ENCODE measurements at places on chromosomes 11 and 22.
A peak's percentile ranks its signal among the peaks of the same experiment; 100 is the strongest.

DNA sequence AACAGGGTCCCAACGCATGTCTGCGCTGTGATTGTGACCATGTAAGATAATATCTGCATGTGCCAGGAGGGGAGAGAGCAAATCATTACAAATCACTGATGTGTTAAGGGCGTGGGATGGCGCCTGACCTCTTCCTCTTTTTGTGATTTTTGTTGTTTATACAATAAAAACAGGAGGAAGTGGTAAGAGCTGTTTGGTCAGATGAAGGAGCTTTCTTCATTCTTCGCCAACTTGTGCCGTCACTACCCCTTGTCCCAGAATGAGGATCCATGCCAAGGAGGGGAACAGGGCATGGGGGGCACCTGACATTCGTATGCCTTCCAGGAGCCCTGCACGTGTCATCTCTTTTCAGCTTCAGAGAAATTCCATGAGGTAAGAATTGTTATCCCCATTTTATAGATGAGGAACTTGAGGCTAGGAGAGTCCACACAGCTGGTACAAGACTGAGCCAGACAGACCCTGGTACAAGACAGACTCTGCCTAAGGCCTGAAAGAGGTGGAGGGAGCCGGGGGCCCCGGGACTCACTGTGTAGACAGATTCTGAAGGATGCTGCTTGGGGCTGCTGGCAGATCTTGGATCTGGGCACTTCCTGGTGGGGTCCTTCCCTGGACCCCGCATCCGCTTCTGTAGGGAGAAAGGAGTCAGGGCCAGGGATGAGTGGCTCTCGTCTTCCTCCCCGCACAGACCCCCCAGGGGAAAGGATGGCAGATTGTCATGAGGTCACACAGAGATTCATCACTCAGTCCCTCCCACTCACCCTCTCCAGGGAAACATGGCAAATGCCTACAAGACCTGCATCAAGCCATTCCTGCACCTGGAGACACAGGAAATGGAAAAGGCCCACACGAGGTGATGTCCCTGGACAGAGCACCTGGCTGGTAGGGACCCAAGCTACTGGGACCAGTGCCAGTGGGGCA lies 34.6 kb downstream of the NFAM1 start:
- no peak for DNase-seq

DNA sequence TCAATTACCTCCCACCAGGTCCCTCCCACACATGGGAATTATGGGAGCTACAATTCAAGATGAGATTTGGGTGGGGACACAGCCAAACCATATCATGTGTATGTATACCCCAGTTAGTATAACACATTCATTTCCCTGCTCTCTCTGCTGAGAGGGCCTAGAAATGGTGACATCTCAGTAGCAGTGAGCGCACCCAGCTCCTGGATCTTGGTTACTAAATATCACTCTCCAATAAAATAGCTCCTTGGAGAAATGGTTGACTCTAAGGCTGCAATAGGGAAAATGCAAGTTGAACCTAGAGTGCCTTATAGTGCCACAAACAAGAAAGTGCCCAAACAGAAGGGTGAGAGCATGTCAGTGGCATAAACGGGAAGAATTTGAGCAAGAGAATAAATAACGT lies 59.6 kb downstream of the ARHGEF12 start:
- DNase-seq, result no peak

DNA sequence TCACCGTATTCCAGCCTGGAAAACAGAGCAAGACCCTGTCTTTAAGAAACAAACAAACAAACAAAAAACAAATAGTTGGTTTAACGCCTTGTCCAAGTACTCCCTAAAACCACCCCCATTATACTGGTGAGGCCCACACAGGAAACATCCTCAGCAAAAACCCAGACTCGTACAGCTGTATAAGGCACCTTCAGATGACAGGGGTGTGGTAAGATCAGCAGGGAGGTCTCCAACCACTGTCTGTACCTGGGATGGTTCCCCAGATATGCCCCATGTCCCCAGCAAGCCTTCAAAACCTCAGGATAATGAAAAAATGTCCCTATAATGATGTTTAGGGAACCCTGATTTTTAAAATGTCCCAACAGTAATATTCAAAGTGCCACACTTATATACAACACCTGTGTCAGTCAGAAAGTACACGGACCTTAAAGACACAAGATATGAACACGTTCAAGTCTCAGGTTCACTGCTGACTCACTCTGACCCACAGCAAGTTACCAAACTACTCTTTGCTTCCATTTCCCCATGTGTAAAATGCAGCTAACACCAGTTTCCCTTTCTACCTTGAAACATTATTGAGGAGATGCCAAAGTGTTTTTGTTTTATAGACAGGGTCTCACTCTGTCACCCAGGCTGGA lies 9.3 kb downstream of the SF3A1 start:
- no peak for DNase-seq

DNA sequence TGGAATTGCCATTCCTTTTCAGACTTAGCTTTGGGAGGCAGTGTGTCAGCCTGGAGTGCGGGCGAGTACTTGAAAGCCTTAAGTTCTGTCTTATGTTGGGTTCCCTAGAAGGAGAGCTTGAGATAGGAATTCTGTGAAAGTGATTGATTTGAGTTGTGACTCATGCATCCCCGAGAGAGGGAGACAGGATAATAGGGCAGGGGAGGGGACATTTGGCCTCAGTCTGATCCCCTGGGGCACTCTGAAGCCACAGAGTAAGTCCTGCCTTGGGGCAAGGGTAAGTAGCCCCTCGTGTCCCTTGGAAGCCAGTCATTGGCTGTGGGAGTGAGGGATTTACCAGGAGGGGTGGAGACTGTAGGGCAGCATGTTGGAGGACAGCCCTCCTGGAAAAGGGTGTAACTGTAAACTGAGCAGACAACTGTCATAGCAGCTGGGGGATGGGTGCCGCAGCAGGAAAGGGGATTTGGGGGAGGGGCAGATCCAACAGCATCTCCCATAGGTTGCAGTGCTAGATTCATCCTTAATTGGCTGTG lies 44.0 kb downstream of the KIAA1671 start:
- DNase-seq, result peak; percentile 45

- no peak for DNase-seq
These were observed 1.6 kb downstream of the CBX7 start for GRCh38 chr22:39150848-39151215.

GRCh38 chr11:25910086-25910485 lies 421.8 kb upstream of the ANO3 start:
- DNase-seq, result no peak

DNA sequence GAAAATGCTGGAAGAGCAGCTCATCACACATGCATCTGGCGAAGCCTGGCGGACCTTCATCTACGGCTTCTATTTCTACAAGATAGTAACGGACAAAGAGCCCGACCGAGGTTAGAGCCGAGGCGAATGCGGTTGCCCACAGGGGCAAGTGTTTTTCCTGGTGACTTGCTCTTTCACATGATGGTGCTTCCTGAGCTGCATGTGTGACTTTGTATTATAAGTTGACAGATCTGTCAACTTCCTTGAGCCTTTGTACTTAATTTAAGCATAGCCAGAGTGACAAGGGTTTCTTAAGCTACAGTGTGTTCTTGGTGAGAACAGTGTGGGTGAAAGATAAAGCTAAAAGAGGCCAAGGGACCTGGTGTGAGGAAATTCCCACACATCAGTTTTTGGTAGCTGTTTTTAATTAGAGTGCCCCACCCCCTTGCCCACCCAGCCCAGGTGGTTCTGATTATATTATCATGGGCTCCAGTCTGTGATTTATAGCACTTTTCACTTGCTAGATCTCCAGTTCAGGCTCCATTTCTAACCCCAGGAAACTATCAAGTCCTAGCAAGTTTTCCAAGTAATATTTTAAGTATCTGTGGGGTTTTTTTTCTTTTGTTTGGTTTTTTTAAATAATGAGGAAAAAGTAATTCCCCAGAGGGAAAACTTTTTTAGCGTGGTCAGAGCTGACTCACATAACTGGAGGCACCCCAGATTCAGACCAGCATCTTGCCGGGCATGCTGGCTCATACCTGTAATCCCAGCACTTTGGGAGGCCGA lies 68.0 kb upstream of the YWHAH start:
- no peak for DNase-seq

GRCh38 chr11:115065830-115066664 lies 387.7 kb downstream of the NXPE2 start:
- DNase-seq, result no peak

DNA sequence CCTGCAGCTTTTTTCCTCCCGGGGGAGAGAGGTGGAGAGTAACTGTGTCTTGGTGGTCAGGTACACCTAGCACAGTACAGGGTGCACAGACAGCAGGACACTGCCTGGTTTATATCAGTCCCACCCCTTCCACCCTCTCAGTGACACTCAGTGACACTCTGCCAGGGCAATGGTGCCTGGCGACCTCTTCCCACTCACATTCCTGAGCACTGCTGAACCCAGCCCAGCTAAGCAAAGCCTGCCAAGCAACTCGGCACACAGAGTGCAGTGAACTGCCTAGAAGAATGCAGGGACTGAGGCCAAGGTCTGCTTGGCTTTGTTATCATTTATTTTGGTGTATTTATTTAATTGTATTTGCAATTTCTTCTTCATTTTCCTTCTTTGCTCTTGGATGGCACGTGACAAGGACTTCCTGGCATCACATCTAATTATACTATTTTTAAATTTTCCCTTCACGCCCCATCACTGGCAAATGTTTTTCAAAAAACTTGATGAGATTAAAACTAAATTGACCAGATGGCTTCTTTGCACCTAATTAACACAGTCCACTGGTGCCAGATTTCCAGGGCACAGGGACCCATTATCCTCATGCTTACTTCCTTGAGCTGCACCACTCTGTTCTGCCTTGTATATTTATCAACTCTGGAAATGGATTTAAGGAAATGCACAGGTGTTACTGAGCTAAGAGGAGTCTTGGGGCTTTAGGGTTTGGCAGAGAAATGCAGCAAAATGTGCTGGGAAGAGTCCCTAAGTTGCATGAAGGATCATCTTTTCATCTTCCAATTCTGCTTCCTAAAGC lies 205.6 kb downstream of the ADAMTS15 start:
- no peak for DNase-seq

DNA sequence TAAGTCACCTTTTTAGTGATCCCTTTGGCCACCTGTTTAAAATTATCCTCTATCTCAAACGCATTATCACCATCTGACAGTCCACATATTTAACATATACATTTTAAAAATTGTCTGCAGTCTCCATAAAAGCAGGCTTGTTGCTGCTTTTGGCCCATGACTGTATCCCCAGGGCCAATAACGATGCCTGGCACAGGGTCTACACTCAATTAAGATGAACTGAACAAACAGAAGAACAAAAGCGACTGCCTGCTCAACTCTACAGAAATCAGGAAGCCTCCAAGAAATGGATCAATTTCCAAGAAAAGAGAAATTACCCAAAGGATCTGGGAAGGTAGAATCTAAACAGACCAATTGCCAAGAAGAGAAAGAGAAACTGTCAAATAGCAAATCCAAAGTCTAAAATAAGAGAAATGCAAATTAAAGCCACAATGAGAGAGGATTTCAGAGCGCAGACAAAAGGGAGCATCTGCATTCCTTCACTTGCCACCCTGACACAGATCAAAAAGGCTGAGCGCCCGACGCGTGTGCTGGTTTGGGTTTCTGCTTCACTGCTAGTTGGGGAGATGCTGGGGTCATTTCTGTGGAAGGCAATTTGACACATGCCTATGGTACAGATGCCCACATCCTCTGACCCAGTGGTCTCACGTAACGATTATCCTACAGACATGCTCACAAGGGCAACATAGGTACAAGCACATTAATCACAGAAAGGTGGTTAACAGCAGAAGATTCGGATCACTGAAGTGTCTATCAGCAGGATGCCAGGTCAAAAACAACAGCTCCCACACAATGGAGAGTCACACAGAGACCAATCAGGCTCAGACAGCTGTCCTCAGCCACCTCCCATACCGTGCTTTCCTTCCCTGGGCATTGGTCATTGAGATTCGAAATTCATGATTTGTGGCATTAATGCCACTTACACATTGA lies 55.9 kb downstream of the SHISAL1 start:
- DNase-seq, result no peak

DNA sequence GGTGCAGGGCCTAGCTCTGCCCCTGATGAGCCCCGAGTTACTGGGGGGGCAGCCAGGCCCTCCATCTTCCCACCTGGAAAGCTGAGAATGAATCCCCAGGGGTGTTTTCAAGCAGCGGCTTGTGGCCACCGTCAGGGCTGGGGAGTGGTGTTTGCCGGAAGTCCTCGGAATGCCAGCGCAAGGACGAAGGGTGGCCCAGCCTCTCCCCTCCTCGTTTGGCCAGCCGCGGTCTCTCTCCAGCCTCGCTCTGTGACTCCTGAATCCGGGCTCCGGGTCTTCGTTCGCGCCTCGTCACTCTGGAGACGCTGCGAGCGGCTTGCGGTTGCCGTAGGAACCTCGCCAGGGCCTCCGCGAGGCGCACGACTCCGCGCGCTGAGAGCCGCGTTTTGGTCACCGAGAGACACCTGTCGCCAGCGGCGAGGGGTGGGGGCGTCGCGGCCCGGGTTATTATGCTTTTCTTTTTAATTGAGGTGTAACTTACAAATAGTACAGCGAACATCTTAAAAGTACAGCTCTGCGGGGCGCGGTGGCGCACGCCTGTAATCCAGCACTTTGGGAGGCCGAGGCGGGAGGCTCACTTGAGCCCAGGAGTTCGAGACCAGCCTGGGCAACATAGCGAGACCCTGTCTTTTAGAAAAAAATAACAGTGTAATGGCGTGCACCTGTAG lies 6.3 kb upstream of the KDELR3 start:
- DNase-seq, result peak; percentile 82

DNA sequence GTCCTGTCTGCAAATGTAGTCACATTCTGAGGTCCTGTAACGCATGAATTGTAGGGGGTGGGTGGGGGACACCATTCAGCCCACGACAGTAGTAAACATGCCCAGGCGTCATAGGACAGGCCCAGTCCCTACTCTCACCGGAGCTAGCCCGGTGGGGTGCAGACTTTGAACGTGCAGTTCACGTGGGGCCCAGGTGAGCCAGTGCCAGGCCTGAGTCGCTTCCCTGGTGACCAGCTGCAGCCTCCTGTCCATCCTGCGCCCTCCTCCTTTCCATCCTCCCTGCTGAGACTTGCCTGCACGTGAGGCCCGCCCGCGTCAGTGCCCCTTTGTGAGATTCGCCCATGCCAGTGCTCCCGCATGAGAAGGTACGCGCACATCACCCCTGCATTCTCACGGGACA lies 116.8 kb downstream of the WNT7B start:
- DNase-seq, result no peak

GRCh38 chr22:49432211-49432896 lies 395.3 kb downstream of the BRD1 start:
- no peak for DNase-seq

All from H54 (cell line).